ENCODE measurements at places on chromosomes 3 and 15.

GRCh38 chr3:141181196-141181595 lies 50.4 kb upstream of the PXYLP1 start:
- no peaks in the 10 kb centered on the region for H3K27me3 ChIP-seq
- no peak overlapping the region for H3K27ac ChIP-seq
- DNase-seq: no peak
- H3K36me3 ChIP-seq: no peaks in the 10 kb centered on the region
- H3K4me3 ChIP-seq: no peak overlapping the region
- H3K4me1 ChIP-seq: no peaks in the 10 kb centered on the region

DNA sequence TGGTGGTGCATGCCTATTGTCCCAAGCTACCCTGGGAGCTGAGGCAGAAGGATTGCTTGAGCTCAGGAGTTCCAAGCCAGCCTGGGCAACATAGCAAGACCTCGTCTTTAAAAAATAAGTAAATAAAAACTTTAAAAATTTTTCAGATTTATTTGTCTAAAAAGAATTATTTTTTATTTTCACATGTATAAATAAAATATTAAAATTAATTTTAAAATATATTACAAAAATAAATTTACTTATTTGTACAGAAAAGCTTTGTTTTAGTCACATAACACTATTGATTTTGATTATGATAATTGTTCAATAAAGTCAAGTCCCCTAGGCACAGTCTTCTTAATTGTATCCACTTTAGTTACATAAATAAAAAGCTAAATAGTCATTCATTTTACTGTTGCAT lies 85.2 kb downstream of the FILIP1L start:
- H3K27ac ChIP-seq: no peak overlapping the region
- H3K4me3 ChIP-seq: no peak overlapping the region
- no peaks in the 10 kb centered on the region for H3K36me3 ChIP-seq
- no peaks in the 10 kb centered on the region for H3K27me3 ChIP-seq
- peaks cover under 1% of the 10 kb centered on the region for H3K4me1 ChIP-seq

GRCh38 chr3:64398006-64398405 lies 172.7 kb upstream of the PRICKLE2 start:
- H3K4me3 ChIP-seq: no peak overlapping the region
- H3K27ac ChIP-seq: peak overlapping the region; percentile 39
- H3K36me3 ChIP-seq: no peaks in the 10 kb centered on the region
- H3K4me1 ChIP-seq: peaks cover 19% of the 10 kb centered on the region
- H3K27me3 ChIP-seq: no peaks in the 10 kb centered on the region

- DNase-seq: no peak
- H3K27ac ChIP-seq: no peak overlapping the region
- no peaks in the 10 kb centered on the region for H3K27me3 ChIP-seq
- no peaks in the 10 kb centered on the region for H3K36me3 ChIP-seq
These were observed 28.2 kb downstream of the FAH start for GRCh38 chr15:80180986-80181385.

DNA sequence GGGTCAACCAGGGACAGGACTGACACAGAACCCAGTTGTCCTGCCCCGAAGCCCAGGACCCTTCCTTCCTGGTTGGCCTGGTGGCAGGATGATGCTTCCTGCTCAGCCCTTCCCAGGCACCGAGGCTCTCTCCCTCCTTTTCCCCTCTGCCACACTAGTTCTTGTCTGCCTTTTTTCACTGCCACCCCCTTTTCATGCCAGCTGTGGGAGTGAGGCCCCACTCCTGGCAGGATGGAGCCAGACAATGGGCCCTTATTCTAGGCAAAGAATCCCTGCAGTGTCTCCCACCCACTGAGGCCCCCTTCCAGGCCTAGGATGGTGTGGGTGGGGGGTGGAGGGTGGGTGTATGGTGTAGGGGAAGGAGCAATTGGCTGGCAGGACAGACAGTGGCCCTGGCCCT lies 1.1 kb upstream of the SCAMP5 start:
- DNase-seq: no peak
- H3K36me3 ChIP-seq: no peaks in the 10 kb centered on the region
- peaks cover 6% of the 10 kb centered on the region for H3K4me1 ChIP-seq
- no peak overlapping the region for H3K4me3 ChIP-seq
- peaks cover 45% of the 10 kb centered on the region for H3K27me3 ChIP-seq

DNA sequence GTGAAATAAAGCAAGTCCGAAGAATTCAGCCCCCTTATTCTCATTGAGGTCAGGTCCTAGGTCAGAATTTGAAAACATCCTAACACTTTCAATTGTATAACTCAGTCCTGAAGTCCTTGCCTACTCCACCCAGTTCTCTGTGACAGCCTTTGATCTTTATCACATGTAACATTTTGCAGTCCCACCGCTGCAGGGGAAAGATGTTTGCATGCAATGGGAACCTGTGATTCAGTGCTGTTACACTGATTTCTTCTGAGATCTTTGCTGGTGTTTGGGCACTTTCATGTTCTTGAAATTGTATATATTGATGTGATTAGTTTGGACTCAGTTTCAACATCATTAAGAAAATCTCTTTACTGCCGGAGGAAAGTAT lies 18.0 kb upstream of the SECISBP2L start:
- no peaks in the 10 kb centered on the region for H3K27me3 ChIP-seq
- no peak for DNase-seq
- no peaks in the 10 kb centered on the region for H3K4me1 ChIP-seq
- no peak overlapping the region for H3K27ac ChIP-seq

DNA sequence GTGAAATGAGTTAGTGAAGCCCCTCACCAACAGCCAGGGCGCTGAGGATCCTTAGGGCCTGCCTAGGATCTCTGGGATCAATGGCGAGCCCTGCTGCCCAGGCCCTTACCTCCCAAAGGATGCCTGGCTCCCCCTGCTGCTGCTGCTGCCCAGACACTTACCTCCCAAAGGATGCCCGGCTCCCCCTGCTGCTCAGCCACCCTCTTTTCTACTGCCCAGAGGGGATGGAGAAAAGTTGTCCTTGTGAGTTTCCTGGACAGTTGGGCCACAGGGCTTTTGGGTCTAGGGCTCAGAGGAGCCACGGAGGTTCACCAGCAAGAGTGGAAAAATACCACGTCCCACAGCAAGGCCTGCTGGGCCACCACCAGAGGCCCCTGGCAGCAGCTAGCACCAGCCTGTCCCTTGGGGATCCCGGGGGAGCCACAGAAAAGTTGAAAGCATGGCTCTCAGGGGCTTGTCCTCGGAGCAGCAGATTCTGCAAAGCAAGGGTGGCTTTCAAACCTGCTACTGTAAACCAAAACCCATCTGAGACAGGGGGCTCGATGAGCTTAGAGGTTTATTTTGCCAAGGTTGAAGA lies 59.4 kb downstream of the SLC6A6 start:
- peaks cover 28% of the 10 kb centered on the region for H3K4me1 ChIP-seq
- no peak overlapping the region for H3K4me3 ChIP-seq

DNA sequence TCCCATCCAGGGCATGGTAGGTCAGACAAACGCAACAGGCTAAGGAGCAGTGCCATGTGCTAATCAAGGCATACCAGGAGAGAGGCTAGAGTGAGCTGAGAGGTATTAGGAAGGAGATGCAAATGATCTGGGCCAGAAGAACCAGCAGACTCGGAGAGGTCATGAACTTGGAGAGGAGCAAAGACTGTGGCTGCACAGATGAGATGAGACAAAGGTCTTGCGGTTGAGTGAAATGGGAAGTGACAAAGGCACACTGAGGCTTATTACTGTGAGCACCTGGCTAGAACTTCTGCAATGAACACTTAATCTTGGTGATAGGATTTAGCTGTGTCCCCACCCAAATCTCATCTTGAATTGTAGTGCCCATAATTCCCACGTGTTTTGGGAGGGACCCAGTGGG lies 380.2 kb downstream of the ULK4 start:
- DNase-seq: no peak
- H3K4me1 ChIP-seq: peaks cover 5% of the 10 kb centered on the region
- H3K4me3 ChIP-seq: no peak overlapping the region
- no peak overlapping the region for H3K27ac ChIP-seq

- no peaks in the 10 kb centered on the region for H3K4me1 ChIP-seq
- no peak overlapping the region for H3K4me3 ChIP-seq
- no peak overlapping the region for H3K27ac ChIP-seq
- H3K27me3 ChIP-seq: no peaks in the 10 kb centered on the region
- H3K36me3 ChIP-seq: no peaks in the 10 kb centered on the region
These were observed 32.6 kb downstream of the GOLIM4 start for GRCh38 chr3:168063122-168063521.

- no peak overlapping the region for H3K27ac ChIP-seq
- H3K4me3 ChIP-seq: no peak overlapping the region
- no peaks in the 10 kb centered on the region for H3K4me1 ChIP-seq
These were observed 37.1 kb upstream of the HDC start for GRCh38 chr15:50302581-50302980.

- H3K4me1 ChIP-seq: no peaks in the 10 kb centered on the region
- DNase-seq: no peak
- no peaks in the 10 kb centered on the region for H3K27me3 ChIP-seq
- no peaks in the 10 kb centered on the region for H3K36me3 ChIP-seq
These were observed 81.4 kb downstream of the ARNT2 start for GRCh38 chr15:80485370-80486164.

DNA sequence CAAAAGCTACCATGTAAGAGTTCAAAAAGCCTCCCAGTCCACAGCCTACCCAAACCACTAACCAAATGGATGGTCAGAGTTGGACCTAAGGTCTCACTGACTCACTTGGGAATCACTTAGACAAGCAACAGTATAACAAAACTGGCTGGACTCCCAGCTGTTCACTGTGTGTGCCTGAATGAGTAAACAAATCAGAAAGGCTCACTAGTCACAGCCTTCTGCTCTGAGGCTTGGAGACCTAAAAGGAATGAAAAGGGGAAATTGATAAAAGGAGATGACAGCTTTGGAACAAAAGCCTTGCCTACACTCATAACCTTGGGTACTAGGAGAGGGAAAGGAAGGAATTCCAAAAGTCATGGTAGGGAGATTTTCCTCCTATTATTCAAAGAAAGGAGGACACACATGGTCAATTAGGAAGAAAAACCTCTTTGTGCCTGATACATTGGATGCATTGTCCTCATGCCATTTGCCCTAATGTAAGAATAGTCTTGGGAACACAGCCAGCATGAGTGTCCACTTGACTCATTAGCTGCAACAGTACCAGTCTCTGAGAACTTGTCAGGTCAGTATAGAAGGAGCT lies 92.3 kb downstream of the FRMD5 start:
- peak overlapping the region; percentile 33 for H3K27ac ChIP-seq
- no peak overlapping the region for H3K4me3 ChIP-seq
- peak; percentile 43 for DNase-seq
- H3K4me1 ChIP-seq: peaks cover 15% of the 10 kb centered on the region
- no peaks in the 10 kb centered on the region for H3K27me3 ChIP-seq

- no peaks in the 10 kb centered on the region for H3K4me1 ChIP-seq
- no peaks in the 10 kb centered on the region for H3K36me3 ChIP-seq
- H3K27ac ChIP-seq: no peak overlapping the region
- no peaks in the 10 kb centered on the region for H3K27me3 ChIP-seq
These were observed 6.4 kb upstream of the ADAM10 start for GRCh38 chr15:58755956-58756355.

- DNase-seq: no peak
- H3K27ac ChIP-seq: no peak overlapping the region
- no peak overlapping the region for H3K4me3 ChIP-seq
- peaks cover 26% of the 10 kb centered on the region for H3K4me1 ChIP-seq
- no peaks in the 10 kb centered on the region for H3K36me3 ChIP-seq
- no peaks in the 10 kb centered on the region for H3K27me3 ChIP-seq
These were observed 173.3 kb downstream of the SEMA6D start for GRCh38 chr15:47890397-47891150.

GRCh38 chr3:180854887-180855286 lies 57.6 kb upstream of the FXR1 start:
- no peak overlapping the region for H3K27ac ChIP-seq
- no peaks in the 10 kb centered on the region for H3K27me3 ChIP-seq
- no peaks in the 10 kb centered on the region for H3K4me1 ChIP-seq
- H3K4me3 ChIP-seq: no peak overlapping the region
- DNase-seq: no peak

DNA sequence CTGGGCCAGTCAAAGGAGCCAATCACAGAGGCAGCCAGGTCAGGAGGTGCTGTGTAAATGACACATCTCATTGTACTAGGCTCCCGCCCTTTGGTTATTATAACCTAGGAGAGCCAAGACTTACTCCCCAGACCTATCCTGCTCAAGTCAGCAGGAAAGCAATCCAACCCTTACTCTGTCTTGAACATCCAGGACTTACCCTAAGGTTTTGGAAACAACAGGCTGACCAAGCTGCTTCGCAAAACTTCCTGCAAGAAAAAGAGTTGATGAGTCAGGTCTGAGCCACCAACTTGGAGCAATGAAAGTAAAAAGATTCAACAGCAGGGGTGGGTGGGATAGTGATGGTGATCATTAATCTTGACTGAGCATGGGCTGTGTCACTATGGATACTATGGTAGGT lies 144.4 kb downstream of the MYLK start:
- H3K36me3 ChIP-seq: no peaks in the 10 kb centered on the region
- H3K27me3 ChIP-seq: no peaks in the 10 kb centered on the region
- no peak overlapping the region for H3K27ac ChIP-seq
- H3K4me3 ChIP-seq: no peak overlapping the region
- H3K4me1 ChIP-seq: peaks cover 3% of the 10 kb centered on the region
- DNase-seq: no peak

DNA sequence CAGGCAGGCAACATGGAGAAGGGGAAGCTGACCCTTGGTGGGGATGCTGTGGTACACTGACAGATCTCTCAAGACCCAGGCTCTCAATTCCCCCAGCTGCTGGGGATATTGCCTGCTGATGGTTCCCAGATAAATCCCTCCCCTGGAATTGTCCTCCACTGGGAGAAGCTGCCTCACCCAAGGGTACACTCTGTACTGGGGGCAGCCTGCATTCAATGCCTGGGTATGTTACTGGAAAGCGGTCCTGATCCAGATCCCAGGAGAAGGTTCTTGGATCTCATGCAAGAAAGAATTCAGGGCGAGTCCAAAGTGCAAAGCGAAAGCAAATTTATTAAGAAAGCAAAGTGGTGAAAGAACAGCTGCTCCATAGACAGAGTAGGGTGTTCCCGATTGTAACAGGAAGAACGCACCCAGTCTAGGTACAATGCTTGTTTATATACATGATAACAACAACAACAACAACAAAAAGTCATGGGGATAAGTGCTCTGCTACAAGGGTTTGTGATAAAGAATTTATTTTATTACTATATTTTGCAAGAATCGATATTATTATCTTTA lies 591.5 kb upstream of the ADAMTS9 start:
- no peak for DNase-seq
- no peak overlapping the region for H3K27ac ChIP-seq
- H3K4me1 ChIP-seq: peaks cover 22% of the 10 kb centered on the region
- H3K36me3 ChIP-seq: no peaks in the 10 kb centered on the region

- H3K27me3 ChIP-seq: no peaks in the 10 kb centered on the region
- H3K27ac ChIP-seq: no peak overlapping the region
- peaks cover 34% of the 10 kb centered on the region for H3K36me3 ChIP-seq
- no peak for DNase-seq
These were observed 35.0 kb downstream of the CIP2A start for GRCh38 chr3:108554229-108554628.

- H3K4me3 ChIP-seq: no peak overlapping the region
- H3K4me1 ChIP-seq: no peaks in the 10 kb centered on the region
- H3K27me3 ChIP-seq: no peaks in the 10 kb centered on the region
- no peaks in the 10 kb centered on the region for H3K36me3 ChIP-seq
These were observed 137.6 kb downstream of the SI start for GRCh38 chr3:164940745-164941144.

- H3K27me3 ChIP-seq: no peaks in the 10 kb centered on the region
- DNase-seq: peak; percentile 75
- H3K27ac ChIP-seq: no peak overlapping the region
- H3K36me3 ChIP-seq: no peaks in the 10 kb centered on the region
- peaks cover 24% of the 10 kb centered on the region for H3K4me1 ChIP-seq
These were observed 493.9 kb downstream of the ZIC1 start for GRCh38 chr3:147903026-147903425.

- no peaks in the 10 kb centered on the region for H3K27me3 ChIP-seq
- no peak overlapping the region for H3K27ac ChIP-seq
- no peak overlapping the region for H3K4me3 ChIP-seq
- no peaks in the 10 kb centered on the region for H3K36me3 ChIP-seq
- no peaks in the 10 kb centered on the region for H3K4me1 ChIP-seq
These were observed 51.5 kb downstream of the MGLL start for GRCh38 chr3:127770671-127771355.
